Fibroblast of the conjunctiva (primary cell): ENCODE measurements at places on chromosomes 4 and X.
A peak's percentile ranks its signal among the peaks of the same experiment; 100 is the strongest.

DNA sequence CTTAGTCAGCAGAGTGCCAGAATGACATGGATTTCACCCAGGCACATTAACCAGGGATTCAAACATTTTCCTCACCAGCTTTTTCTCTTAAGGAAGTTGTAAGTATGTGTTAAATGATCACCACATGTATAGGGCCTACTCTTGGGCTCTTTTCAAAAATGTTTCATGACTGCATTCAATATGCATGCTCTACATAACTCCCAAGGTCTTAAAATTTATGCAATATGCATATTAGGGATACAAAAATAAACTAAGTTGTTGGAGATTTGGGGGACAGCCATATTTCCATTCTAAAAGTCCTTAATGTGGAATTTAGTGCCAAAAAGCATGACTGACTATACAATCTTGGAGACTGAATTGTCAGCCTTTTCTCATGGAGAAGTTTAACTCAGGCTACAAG lies 25.0 kb upstream of the TRPC5OS start:
- DNase-seq = no peak

- DNase-seq = no peak
Measured at GRCh38 chr4:107751670-107752069, 31.6 kb upstream of the PAPSS1 start.

GRCh38 chr4:58325070-58325469 lies 1214.9 kb upstream of the IGFBP7 start:
- DNase-seq = no peak

DNA sequence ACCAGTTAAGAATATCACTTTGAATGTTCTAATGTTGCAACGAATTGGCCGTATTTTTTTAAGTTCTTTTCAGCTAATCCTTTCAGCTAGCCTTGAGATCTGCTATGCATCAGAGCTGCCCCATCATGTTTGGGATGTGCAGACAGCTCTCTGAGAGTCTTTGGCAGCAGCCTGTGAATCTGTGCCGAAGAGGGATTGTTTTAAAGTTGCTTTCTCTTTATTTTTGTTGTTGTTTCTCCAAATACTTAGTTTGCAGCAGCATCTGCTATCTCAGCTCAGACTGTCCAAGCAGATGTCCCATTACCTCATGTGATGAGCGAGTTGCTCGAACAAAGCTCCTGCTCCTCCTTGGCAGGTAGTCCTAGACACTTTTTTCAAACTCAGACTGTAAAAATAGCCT lies 1002.5 kb upstream of the INTU start:
- DNase-seq = peak; percentile 38

DNA sequence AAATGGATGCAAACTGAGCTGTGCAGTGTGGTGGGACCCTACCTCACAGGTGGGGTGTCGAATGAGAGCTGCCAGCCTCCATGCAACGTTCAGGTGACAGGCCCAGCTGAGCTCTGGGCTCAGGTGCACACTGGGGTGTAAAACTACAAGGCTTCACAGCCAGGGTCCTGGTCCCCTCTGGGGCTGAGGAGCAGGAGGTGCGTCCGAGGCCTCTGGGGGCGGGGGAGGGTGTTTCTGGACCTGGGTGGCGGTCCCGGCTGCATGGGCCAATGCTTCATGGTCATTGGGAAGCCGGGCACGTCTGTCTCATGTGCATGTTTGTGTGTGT lies 26.5 kb upstream of the SORCS2 start:
- no peak for DNase-seq

DNA sequence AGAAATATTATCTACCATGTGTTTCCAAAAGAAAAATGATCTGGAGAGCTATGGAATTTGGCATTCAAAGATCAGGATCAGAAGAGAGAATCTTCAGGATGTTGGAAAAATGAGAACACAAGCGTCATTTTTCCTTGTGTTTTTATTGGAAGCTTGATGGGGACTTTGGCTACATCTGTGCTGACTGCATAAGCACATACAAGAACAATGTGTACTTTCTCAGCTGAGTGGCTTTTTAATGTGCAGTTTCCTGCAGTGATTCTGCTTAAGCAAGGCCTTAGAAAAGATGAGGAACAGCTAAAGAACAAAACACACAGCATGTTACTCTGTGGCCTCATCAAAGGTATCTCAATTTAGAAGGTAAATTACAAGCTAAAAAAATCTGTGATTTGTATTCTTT lies 1039.9 kb downstream of the GLUD2 start:
- no peak for DNase-seq

DNA sequence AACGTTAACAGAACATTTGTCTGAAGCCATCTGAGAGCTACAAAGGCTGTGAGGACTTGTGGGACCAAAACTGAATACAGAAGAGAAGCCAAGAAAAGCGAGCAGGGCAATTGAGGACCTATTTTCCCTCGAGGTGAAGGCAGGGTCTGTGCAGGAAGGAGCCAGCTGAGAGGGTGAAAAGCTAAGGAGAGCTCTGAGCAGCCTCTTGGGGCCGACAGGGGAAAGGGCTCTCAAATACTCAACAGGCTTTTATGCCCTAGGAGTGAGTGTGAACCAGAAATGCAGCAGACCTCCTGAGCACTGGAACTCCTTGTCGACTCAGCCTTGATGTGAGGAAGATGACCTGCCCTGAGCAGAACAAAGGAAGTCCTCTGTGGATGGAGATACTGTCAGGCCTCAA lies 54.2 kb downstream of the C4orf50 start:
- no peak for DNase-seq

DNA sequence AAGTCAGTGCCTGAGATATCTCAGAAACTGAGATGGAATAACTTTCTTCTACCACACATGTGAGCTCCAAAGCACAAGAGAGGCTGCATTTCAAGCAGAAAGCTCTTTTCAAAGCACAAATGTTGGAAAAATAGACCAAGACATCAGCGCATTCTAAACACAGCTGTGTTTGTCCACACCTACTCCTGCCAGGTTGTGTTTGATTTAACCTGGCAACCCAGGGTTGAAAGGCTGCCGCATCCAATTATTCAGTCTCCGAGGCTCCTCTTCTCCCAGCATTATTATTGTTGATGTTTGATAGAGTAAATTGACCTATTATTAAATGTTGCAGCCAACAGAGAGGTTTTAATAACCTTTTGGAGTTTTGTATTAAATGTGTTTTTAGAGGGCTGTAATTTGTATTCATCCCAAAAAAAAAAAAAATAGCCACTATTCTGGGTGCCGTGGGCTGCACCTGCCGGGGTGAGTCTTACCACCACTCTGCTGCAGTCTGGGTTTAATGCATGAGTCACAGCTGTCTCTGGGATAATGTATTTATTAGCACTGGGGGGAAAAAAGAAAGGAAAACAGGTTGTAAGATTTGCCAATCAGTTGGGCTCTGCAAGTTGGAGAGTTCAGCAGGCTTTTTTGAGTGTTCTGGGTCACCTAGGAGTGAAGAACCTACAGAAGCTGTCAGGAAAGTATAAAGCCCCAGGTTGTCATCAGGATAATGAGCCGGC lies 105.2 kb upstream of the NOCT start:
- DNase-seq = no peak

GRCh38 chrX:80879916-80880315 lies 70.2 kb upstream of the BRWD3 start:
- DNase-seq = no peak

DNA sequence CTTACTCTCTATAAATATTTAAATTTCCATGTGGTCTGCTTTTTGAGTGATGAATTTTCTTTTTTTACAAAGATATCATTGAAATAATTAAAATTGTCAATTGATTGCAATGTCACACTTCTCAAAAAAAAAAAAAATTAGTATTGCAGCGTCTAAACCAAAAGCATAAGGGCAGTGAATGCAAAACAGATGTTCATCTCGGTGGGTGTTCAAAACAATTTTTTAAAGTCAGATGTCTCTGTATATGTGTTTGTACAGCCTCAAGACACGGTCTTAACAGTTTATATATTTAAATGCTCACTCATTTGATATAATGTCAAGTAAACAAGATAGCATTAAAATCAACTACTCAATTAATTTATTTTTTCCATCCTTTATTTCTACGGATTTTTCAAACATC lies 52.3 kb downstream of the PALLD start:
- no peak for DNase-seq

DNA sequence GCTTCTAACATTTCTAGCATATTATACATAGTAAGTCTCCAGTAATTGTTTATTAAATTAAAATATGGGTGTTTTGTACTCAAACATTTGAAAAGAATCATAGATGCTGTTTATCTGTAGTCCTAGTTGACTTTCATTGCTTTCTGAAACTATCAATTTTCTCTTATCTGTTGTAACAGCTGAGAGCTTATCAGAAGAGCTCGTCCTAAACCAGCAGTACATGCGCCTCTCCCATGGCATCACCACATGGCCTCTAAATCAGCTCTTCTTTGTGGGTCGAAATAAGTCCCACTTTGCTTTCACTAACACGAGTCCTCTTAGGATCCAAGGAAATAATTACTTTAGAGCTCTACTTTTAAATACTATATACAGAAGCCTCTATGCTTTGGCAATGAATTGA lies 55.1 kb downstream of the PPP3CA start:
- DNase-seq = no peak

- no peak for DNase-seq
Measured at GRCh38 chr4:152684007-152684406, 4.2 kb upstream of the TMEM154 start.

DNA sequence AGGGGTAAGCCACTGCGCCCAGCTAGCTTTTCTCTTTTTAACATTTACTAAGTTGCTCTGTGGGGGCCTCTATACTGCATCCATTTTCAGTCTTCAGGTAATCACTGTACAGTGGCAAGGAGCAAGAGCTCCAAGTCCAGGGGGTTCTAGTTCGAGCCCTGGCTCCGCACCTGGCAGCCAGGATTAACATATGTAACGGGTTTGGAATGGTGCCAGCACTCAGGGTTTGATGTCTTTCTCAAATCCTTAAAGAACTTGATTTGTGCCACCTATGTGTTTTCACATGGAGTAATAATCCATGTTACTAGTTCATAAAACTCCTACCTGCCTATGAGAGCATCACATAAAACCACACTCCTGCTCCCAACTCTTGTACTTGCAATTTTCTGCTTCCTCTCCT lies 4.5 kb downstream of the GRPEL1 start:
- no peak for DNase-seq

GRCh38 chrX:134654398-134655012 lies 3.8 kb downstream of the PLAC1 start:
- DNase-seq = no peak

DNA sequence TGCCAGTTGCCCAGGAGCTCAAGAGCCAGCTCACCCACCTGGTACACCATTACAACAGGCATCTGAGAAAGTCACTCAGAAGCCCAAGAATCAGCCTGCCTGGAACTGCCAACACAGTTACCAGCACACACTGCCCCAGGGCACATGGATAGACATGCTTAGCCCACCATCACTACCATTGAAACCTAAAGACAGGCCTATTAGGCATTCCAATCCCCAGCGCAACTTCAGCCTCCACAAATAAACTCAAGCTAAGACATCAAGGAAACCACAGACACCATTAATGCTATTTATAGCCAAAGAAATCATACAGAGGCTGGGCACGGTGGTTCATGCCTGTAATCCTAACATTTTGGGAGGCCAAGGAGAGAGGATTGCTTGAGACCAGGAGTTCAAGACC lies 42.3 kb downstream of the ATRX start:
- DNase-seq = no peak

DNA sequence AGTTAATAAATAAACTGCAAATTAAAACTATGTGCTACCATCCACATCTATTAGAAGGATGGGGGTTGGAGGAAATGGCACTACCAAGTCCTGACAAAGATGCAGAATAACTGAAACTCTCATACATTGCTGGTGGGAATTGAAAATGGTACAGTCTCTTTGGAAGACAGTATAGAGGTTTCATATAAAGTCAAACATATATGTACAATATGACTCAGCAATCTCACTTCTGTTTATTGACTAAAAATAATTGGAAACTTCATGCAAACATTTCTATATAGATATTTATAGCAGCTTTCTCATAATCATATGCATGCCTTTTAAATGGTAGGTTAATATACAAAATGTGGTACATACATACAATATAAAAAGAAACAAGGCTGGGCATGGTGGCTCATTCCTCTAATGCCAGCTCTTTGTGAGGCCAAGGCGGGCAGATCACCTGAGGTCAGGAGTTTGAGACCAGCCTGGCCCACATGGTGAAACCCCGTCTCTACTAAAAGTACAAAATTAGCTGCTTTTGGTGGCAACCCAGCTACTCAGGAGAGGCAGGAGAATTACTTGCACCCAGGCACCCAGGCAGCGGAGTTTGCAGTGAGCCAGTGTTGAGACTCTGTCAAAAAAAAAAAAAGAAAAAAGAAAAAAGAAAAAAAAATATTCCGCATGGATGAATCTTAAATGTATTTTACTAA lies 225.0 kb upstream of the CXXC4 start:
- DNase-seq = no peak

DNA sequence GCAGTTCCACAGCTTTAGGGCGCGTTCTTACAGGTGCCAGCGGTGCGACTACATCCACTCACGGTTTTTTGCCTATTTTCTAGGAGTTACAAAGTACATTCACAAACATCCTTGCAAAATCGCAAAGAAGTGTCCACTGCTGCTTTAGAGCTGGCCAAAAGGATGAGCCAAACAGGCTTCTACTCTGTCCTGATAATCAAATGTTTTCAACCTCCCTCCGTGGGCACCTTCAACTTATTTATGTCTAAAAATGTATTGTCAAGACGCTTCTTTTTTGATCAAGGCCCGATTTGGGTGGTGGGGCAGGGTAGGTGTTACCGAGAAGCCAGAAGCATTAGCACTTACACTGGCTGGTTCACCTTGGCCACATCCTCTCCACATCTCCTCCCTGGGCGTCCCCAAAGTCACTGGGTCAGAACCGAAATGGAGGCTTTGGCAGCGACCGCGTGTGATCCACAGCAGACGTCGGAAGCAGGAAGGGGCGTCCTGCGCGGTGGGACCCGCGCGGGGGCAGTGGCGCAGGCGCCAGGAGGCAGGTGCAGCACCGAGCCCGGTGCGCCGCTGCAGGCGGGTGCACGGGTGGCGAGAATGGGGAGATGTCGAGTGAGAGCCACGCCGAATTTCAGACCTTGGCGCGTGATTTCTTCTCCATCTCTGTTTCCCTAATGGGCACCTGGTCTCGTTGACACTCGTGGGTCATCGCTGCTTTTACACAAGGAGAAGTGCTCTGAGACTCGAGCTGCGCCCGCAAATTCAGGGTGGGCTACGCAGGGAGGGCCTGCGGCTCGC lies 16.9 kb downstream of the NKX3-2 start:
- DNase-seq = no peak

GRCh38 chr4:151555151-151555945 lies 146.4 kb downstream of the FHIP1A start:
- no peak for DNase-seq

GRCh38 chr4:102420563-102421398 lies 75.5 kb upstream of the SLC39A8 start:
- DNase-seq = no peak

GRCh38 chrX:1221296-1221845 lies 8.9 kb upstream of the CRLF2 start:
- DNase-seq = no peak

- DNase-seq = no peak
Measured at GRCh38 chr4:22474636-22475310, 41.1 kb downstream of the ADGRA3 start.
